ENCODE measurements at places on chromosomes 5 and 9.

DNA sequence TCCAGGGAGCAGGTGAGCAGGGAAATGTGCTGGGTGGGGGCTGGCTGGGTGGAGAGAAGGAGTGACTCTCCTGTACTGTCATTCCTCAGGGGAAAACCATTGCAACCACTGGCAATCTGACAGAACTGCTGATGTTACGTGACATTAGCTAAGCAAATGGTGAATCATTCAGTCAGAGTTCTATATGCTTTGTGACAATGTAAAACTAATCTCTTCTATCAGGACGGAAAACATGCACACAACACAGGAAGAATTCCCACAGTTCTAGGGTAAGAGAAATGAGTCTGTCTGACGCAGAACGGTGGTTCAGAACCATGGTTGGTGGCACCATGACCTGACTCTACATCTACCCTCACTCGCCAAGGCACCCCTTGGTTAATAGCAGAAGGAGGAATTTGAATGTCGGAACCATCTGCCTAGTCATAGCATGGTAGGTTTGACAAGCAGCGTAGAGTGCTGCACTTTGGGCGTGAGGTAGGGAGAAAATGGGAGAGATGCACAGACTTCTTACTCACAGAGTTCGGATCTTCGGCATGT lies 243.6 kb upstream of the PANK3 start:
- no peak for DNase-seq

DNA sequence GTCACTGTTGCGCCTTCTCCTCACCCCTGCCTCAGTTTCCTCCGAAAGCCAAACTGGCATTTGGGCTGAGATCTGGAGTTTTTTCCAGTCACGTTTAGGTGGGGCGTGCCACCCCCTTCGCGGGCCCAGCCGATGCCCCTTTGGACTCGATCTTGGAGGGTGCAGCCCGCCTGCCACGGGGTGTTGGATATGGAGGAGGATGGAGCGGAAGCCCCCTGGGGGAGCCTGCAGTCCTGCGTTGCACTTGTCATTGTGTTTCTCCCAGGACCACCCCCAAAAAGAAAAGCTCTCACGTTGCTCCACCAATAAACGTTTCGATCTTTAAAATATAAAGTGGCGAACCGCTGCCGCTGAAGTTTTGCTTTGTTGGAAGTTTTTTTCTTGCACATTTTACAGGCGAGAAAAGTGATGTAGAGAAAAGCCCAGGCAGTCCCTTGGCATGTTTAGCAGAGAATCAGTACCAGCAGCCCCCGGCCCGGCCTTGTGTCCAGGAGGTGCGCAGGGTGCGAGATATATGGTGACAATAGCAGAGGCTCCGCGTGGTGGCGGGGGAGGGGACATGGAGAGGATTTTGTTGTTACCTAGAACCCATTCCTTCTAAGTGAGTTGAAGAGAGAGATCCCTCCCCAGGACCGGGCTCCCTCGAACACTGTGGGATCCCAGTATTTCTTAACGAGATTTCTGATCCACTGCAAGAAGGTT lies 681 bp downstream of the F2R start:
- no peak for DNase-seq

GRCh38 chr5:74476819-74477453 lies 163.6 kb downstream of the ENC1 start:
- no peak for DNase-seq

GRCh38 chr9:129549139-129549538 lies 71.8 kb downstream of the C9orf50 start:
- DNase-seq, result no peak

DNA sequence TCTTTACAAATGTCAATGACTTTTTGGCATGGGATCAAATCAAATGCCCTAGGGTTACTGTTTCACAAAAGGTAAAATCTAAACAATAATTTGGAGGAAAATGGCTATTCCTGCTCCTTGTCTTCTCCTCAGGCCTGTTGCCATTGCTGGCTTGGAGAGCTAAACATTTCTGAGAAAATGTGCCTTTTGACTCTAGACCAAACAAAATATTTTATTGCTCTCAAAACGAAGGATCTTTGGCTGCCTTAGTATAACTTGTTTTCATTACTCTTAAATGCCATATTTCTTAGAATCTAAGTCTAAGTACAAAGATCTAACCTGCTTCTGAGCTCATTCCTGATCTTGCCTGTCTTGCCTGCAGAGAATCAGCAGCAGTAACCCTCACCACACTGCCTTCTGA lies 116.6 kb downstream of the MUSK start:
- DNase-seq, result no peak

- DNase-seq, result no peak
Measured at GRCh38 chr5:135386886-135387628, 12.0 kb downstream of the MACROH2A1 start.

GRCh38 chr5:122896598-122897282 lies 51.3 kb downstream of the SNX24 start:
- DNase-seq, result no peak

- DNase-seq, result peak; percentile 24
Measured at GRCh38 chr9:133534346-133535291, at the start of gene ADAMTSL2. ADAMTSL2 (plus strand) TSS chr9:133534704; CDS start chr9:133536713, 2,009 bp downstream.

DNA sequence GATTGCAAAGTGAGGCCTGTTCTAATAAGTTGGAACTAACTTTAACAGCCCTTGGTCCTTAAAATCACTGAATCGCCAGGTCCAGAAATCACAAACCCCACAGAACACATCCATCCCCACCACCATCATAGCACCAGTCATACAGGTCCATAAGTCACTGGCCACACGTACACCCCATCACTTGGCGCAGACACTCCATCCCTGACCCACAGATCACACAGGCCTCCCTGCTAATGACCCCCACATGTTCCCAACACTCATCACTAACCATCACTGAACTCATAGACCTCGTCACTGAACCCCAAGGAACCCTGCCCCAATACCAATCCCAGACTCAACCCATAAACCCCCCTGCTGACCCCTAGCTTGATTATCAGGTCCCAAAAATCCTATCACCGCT lies 41.2 kb upstream of the ZNF300 start:
- DNase-seq, result no peak

GRCh38 chr5:107395632-107396350 lies 274.9 kb downstream of the EFNA5 start:
- DNase-seq, result no peak

- DNase-seq, result no peak
Measured at GRCh38 chr5:100165309-100165708, 369.9 kb upstream of the FAM174A start.

- no peak for DNase-seq
Measured at GRCh38 chr9:98432960-98433359, 177.5 kb upstream of the TBC1D2 start.

- no peak for DNase-seq
Measured at GRCh38 chr5:126490167-126490940, 67.1 kb downstream of the GRAMD2B start.

- no peak for DNase-seq
Measured at GRCh38 chr5:5632678-5633077, 210.2 kb downstream of the ICE1 start.

GRCh38 chr9:81849631-81850259 lies 78.5 kb upstream of the SPATA31D4 start:
- DNase-seq, result no peak

DNA sequence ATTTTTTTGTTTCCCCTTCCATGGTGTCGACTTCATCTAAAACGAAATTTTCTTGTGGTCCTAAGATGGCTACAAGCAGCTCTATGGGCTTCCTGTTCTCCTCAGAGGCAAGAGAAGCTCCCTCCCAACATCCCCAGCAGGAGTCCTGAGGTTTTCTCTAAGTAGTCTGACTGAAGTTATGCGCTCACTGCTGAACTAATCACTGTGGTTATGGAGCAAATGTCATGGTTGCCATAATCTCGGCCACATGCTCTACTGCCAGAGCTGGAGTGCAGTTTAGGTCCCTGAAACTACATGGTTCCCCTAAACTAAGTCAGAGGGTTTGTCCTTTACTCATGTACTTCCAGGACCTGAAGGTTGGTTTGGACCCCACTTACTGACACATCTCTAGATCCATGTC lies 68.0 kb upstream of the MAMDC2 start:
- DNase-seq, result no peak

DNA sequence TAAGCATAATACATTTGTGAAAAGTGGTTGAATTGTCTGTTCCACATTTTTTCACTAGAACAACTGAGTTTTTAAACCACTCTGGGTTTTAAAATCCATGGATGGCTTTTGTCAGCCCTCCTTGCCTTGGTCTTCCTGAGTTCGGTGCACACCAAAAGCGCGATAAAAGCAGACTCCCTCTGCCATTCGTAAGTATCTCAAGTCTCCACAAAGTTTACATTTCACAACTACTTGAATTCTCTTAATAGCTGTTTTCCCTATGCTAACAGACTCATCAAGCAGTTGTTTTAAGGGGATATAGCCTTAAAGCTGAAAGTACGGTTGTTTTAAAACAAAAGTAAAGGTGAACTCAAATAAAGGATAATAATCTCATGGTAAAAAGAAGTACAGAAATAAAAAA lies 52.9 kb downstream of the GLIS3 start:
- no peak for DNase-seq

DNA sequence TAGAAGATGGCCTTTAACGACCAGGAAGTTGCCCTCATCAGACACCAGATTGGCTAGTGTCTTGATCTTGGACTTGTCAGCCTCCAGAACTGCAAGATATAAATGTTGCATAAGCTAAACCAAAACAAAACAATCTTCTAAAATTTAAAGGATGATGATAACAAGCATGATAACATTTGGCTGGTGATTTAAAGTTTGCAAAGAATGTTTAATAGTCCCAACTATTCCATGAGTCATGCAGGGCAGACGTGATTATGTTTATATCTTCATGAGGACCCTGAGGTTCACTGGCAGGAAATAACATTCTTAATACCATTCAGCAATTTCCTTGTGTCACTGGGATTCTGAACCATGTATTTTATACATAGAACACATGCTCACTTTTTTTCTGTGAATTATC lies 319.8 kb downstream of the HCN1 start:
- no peak for DNase-seq

- DNase-seq, result no peak
Measured at GRCh38 chr9:11064909-11065308, 452.1 kb upstream of the PTPRD start.

- DNase-seq, result no peak
Measured at GRCh38 chr9:137025517-137025966, 2.5 kb downstream of the ABCA2 start.

DNA sequence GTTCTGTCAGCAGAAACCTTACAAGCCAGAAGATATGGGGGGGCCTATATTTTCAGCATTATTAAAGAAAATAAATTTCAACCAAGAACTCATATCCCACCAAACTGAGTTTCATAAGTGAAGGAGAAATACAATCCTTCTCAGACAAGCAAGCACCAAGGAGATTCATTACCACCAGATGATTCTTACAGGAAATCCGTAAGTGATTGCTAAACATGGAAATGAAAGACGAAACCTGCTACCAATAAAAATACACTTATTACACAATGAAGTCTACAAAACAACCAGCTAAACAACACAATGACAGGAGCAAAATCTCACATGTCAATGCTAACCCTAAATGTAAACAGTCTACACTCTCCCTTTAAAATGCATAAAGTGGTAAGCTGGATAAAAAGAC lies 17.8 kb upstream of the C9orf72 start:
- no peak for DNase-seq

- DNase-seq, result no peak
Measured at GRCh38 chr9:16184964-16185646, 632.3 kb downstream of the CCDC171 start.

DNA sequence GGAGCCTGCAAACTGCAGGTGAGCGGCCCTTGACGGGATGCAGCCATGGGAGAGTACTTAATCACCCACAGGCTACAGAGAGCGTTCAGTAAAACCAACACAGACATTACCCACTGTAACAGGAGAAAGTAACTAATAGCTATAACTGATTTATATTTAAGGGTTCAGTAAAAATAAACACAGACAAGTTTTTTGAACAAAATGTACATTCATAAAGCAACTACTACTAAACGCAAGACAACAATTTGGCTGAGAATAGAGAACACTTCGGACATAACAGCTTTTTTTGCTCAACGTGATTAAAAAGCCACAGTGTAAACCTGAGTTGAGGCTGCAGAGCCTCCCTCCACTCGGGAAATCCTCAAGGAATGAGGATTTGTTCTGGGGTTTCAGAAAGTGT lies 61.7 kb downstream of the LIFR start:
- no peak for DNase-seq

- no peak for DNase-seq
Measured at GRCh38 chr5:32042551-32042961, 131.6 kb downstream of the GOLPH3 start.

DNA sequence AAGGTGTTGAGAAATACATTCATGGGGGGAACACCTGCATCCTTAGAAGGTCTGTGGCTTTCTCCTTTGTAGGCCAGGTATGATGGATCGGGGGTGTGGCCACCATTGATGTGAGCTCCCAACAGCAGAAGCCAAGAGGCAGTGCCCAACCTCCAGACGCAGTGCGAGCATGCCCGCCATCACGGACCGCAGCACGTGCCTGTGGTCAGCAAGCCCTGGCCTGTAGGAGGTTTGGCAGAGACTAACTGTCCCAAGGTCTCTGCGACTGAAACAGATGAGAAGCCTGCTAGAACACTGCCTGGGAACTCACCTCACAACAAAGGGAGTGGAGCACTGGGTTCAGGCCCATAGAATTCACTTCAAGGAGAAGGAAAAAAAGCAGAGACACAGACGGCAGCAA lies 31.9 kb upstream of the ZNF354A start:
- DNase-seq, result no peak

DNA sequence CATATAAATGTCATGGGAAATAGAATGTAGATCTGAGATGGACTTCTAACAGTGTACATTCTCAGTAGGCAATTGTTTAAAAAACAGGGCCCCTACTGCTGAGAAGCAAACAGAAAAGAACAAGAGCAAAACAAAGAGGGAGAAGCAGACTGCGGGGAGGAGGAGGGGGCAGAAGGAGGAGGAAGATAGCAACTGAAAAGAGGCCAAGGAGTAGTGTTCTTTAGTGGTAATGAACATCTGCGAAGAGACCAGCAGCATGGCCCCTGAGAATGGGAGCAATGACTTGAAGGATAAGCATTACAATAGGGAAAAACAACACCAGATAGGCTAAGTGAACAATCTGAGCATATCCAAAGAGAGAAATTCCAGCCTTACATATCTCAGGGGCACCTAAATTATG lies 36.8 kb downstream of the HAPLN1 start:
- DNase-seq, result no peak

- no peak for DNase-seq
Measured at GRCh38 chr5:108727236-108727650, 20.5 kb upstream of the FER start.

DNA sequence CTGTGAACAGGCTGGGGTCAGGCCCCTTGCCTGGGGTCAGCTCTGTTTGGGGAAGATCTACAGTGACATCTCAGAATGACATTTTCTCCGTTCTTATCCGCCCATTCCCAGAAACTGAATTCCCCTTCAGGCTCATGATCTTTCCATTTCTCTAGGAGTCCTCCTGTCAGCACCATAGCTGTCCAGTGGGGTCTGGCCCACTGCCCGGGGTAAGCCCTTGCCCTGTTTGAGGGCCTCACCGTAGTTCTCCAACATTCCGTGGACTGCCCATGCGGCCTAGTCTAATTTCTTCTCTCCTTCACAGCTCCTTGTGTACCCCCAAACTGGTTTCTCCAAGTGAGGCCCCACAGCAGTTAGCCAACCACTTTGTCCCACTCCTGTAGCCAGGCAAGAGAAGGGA lies 68.4 kb downstream of the ENTREP1 start:
- DNase-seq, result no peak

- no peak for DNase-seq
Measured at GRCh38 chr5:127867022-127867783, 164.0 kb downstream of the CCDC192 start.
